ENCODE measurements at places on chromosomes 13 and 19.

DNA sequence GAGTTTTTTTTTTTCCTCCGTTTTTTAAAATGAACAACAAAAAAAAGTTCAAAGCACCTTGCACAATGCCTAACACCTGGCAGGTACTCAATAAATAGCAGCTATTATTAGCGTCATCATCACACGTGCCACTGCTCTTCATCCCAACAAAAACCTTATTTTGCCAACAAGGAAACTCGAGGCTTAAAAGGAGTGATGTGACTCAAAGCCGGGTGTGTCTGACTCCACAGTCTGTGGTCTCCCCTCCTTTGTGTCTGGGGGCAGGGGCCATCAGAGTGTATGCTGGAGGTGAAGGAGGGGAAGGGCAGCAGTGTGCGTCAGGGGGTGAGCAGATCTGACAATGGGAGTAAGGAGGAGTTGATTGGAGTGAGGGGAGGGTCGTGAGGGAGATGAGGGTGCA, 34.1 kb upstream of the POU2F2 start:
- no peak for DNase-seq

DNA sequence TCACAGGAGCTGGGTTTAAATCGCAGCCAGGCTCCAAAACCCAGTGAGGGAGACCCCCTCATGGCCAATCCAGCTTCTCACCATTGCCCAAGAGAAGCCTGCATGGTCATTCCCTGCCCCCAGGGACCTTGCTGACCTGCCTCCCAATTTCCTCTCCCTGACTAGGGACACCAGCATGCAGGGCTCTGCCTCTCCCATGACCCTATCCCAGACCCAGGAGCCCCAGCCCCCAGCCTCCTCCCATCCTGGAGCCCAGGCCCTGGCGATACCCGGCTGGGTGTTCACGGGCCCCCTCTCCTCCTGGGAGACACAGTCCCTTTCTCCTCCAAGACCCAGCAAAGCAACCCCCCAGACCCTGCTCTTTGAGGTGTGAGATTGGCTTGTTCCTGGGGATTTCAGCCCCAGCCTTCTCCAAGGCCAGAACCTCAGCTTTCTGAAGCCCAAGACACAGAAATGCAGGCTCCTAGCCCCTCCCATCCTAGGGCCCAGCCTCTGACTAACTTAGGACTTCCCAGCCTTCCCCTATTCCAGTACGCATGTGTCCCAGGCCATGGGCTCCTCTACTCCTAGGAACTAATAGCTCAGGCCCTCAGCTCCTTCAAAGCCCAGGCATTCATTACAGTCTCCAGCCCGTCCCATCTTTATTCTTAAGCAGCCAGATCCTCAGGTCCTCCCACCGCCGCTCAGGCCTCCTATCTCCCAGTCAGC, 1.1 kb downstream of the GYS1 start:
- no peak for DNase-seq

- no peak for DNase-seq
These were observed 67.2 kb downstream of the MBD3L1 start for GRCh38 chr19:8899356-8899755.

DNA sequence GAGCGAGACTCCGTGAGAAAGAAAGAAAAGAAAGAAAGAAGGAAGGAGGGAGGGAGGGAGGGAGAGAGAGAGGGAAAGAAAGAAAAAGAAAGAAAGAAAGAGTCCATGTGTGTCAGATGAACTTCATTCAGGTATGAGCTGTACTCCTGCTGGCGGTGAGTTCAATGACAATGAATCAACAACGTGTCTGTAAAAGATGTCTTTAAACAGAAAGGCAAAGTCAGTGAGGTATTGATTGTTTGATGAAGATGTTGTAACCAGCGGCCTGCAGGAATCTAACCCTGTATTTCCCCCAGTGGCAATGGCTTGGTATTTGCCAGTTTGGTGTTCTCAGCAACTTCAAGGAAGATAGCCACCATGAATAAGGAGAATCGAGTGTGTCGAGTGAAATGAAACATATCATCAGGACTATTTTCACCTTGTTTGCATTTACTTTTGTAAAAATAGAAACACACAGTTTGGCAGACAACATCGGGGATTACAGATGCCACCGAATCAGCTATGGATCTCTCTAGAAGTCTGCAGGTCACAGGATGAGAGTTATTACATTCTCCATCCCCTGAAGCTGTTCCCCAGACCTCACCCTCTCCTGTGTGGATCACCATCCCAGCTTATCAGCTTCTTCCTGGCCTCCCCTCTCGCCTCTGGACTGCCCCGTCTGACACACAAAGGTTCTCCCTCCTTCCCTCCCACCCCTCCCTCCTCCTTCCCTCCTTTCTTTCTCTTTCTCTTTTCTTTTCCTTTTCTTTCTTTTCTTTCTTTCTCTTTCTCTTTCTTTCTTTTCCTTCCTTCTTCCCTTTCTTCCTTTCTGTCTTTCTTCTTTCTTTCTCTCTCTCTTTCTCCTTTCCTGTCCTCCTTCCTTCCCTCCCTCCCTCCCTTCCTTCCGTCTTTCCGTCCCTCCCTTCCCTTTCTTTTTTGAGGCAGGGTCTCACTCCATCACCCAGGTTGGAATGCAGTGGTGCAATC, 8.2 kb upstream of the SBK3 start:
- DNase-seq = no peak

DNA sequence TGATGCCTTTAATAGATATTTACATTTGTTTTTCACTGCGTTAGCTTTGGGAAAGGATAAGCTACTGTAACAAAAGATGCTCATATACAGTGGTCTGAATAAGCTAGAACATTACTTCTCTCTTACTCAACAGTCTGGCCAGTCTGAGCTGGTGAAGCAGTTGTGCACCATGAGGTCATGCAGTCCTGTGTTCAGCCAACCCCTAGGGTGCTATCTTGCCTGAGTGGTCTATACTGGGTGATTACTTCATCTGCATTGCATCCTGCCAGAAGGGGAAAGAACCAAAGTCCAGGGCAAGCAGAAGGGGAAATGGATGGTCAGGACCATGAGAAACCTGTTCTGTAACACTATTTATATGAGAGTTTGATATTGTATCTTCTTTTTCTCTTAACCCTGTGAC, 31.5 kb downstream of the ERCC5 start:
- no peak for DNase-seq

Measured in NCI-H2029 (cell line).